ENCODE measurements at places on chromosomes 4 and X.

- DNase-seq: no peak
Observed at GRCh38 chr4:165517216-165517615, 138.4 kb downstream of the CPE start.

GRCh38 chr4:107044170-107044569, 8.1 kb upstream of the DKK2 start:
- no peak for DNase-seq

- no peak for DNase-seq
Observed at GRCh38 chr4:5142726-5143125, 91.4 kb downstream of the STK32B start.

DNA sequence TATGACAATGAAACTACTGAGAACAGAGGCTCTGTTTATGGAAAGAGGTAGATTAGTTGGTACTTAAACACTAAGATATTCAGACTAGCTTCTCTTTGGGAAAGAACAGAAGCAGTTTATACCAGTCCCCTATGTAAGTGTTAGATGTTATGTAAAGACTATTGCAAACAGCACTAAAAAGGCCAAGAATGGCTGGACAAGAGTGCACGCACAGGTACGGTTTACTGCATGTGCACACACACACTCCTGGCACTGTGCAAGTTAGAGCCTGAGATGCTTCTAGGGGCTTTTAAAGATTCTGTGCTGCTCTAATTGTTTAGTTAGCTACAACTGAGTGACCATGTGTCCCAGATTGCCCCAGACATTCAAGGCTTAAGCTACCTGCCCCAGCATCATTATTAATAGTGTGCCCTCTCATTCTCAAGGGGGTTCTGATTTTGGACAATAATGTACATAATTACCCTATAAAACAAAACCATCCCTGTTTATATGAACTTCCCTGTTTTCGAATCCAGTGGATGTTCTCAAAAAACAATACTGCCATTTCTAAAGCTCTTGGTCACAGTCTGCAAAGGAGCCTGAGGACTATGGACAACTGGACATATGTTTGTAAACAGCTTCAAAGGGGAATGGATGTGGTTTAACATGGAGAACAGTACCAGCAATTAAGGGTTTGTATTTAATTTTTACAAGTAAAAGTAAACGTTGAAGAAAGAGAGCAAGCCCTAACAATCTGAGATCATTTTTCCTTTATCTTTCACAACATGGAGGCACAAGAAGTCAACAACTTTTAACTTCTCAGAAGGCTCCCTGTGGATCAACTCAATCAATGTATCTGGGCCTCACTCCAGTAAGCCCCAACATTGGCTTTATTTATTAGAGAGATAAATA, 2.0 kb downstream of the SETD7 start:
- DNase-seq: no peak

GRCh38 chrX:110412971-110413726, 54.5 kb downstream of the RTL9 start:
- peak; percentile 80 for DNase-seq

- DNase-seq: peak; percentile 66
Observed at GRCh38 chr4:138897811-138898226, 117.8 kb upstream of the NOCT start.

- DNase-seq: no peak
Observed at GRCh38 chr4:73127839-73128453, 58.4 kb upstream of the COX18 start.

GRCh38 chrX:32170481-32170880, 1040.9 kb downstream of the DMD start:
- no peak for DNase-seq

DNA sequence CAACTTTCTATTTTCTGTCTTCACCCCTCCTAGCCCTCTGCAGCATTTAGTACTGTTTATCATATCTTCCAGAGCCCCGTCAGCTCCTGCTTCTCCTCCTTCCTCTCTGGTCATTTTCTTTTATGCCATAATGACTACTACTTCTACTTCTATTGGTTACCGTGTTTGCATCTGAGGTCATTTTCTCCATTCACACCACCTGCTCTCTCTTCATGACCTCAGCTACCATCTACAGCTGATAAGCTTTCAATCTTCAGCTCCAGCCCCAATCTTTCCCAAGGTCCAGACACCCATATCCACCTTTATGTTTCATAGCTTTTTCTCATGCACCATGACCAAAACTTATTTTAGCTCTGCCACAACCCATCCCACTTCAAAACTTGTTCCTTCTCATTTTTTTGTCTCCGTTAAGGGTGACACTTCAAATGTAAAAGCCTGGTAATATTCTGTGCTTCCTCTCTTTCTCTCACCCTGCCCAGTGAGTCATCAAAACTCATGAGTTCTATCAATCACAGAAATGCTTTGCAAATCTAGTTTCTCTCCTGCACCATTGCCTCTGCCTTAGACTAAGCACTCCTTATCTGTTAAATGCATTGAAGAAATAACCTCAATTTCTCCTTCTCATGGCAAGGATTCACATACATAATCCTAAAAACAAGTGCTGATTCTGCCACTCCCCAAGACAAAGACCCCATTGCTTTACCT, 71.3 kb upstream of the IQCM start:
- DNase-seq: no peak

- DNase-seq: peak; percentile 71
Observed at GRCh38 chrX:102720237-102721168, at the start of gene GPRASP3. TSS of gene GPRASP3 (plus strand) at chrX:102720743. CDS start at chrX:102748996, 28,253 bp downstream.

DNA sequence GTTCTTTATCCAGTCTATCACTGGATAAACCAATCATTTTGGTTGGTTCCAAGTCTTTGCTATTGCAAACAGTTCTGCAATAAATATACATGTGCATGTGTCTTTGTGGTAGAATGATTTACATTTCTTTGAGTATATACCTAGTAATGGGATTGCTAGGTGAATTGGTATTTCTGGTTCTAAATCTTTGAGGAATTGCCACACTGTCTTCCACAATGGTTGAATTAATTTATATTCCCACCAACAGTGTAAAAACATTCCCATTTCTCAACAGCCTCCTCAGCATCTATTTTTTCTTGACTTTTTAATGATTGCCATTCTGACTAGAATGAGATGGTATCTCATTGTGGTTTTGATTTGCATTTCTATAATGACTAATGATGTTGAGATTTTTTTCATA, 791.7 kb upstream of the AGA start:
- no peak for DNase-seq

DNA sequence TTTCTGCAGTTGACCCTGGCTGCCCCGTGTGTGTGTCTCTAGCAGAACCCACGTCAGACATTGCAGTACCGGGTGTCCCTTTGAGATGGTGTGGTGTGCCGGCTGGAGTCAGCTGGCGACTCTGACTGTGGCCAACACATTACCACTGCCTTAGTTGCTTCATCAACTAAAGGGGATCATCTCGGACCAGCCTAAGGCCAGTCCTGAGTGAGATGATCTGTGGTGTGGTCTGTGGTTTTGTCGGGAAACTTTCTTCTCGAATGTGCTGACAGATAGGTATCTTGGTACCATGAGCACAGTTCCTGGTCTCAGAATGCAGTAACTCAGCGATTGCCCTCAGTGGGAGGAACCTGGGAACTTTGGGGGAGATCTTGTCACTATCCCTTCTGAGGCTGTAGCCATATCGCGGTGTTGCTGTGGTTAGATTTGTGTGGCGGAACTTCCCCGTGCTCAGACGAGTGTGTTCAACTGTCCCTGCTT, 15.8 kb downstream of the TBC1D14 start:
- DNase-seq: no peak

DNA sequence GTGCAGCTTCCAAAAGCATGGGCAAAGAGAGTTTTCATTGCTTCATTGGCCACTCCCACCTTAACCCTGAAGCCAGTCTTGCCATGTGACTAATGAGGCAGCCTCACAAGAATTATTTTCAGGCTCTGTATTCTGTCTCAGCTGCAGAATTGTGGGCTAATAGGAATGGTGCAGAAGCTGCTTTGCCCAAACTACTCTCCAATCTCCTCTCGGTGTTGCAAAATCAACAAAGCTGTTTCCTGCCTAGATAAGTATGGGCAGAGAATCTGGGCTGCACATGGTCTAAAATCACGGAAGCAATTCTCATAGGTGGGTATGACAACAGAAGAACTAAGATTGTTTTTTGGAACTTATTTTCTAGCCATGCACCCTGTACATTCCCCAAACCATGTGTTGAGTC, 31.4 kb downstream of the PPP1R2C start:
- DNase-seq: no peak

DNA sequence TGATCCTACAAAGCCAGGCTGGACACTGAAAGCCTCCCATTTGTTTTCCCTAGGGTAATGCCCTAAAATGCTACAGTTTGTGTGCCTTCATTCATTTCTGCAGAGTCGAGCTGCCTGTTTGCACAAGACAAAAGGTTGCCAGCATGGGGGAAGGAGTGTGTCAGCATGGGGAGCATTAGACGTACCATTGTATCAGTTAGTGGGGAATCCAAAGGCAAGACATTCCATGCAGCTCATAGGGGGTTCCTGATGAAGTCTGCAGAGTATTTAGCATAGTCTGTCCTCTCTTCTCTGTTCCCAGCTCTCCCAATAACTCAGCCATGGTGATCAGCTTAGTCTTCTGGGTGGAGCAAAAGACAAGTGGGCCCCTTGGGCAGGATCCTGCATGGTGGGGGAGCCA, 276.9 kb upstream of the PCDH7 start:
- no peak for DNase-seq

- no peak for DNase-seq
Observed at GRCh38 chrX:635428-636090, 5.0 kb downstream of the SHOX start.

DNA sequence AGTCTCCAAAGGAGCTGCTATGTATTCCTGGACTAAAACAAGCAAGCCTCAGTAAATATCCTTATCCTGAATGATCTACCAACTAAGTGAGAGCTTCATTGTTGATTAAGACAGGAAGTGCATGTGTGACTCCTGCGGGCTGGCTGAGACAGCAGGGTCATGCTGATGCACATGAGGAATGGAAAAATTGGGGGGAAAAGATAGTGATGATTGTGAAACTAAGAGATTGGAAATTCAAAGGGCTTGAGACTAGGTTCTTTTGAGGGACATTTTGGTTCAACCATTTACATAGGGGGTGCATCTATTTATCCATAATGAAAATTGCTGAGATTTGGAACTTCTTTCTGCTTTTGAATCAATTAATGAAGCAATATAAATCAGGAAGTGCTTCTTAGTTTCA, 61.1 kb upstream of the C1QTNF7 start:
- no peak for DNase-seq

- no peak for DNase-seq
Observed at GRCh38 chr4:7254736-7255487, 62.6 kb downstream of the SORCS2 start.

Measured in NCI-H1092 treated with DMSO at 0.1 percent for 48 hours (cell line).